Central memory CD4-positive, alpha-beta T cell (primary cell): ENCODE measurements at places on chromosomes 13 and 19.

- DNase-seq, result no peak
Observed at GRCh38 chr13:42760951-42761350, 20.4 kb upstream of the FAM216B start.

- DNase-seq, result no peak
Observed at GRCh38 chr13:45895881-45896280, 44.3 kb upstream of the SIAH3 start.

- no peak for DNase-seq
Observed at GRCh38 chr13:45921162-45921736, 69.7 kb upstream of the SIAH3 start.

GRCh38 chr13:52399708-52400107, 6.3 kb downstream of the THSD1 start:
- DNase-seq, result no peak

GRCh38 chr13:40236566-40237168, 429.8 kb downstream of the FOXO1 start:
- DNase-seq, result no peak

GRCh38 chr19:8488365-8488764, 14.1 kb downstream of the PRAM1 start:
- DNase-seq, result no peak

DNA sequence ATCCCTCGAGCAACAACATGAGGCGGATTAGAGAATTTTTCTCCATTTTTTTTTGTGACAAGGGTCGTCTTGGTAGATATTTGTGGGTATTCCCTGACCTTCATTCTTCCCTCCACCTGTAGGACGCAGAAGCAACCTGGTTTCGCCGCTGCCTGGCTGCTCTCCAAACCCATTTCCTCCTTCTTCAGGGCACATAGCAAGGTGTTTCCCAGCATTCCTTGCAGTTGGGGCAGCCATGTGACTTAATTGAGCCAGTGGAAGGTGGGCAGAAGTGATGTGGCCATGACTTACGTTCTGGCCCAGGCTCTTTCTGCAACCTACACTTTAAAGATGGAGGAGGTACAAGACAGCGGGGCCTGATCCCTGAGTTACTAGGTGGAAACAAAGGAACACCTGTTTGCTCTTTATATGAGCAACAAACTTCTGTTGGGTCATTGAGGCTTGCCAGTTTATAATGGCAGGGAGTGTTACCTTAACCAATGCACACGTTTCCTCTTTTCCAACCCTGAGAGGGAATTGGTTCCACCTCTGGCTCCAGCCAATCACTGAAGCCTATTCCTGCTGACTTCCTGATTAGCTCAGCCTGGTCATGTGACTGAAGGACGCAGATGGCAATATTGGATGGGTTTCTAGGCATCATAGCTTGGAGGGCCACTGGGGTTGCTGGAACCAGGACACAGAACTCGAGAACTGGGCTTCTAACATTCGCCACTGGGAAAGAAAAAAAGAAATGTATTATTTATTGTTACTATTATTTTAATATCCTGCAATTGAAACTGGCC, 30.8 kb upstream of the ZNRF4 start:
- DNase-seq, result no peak

DNA sequence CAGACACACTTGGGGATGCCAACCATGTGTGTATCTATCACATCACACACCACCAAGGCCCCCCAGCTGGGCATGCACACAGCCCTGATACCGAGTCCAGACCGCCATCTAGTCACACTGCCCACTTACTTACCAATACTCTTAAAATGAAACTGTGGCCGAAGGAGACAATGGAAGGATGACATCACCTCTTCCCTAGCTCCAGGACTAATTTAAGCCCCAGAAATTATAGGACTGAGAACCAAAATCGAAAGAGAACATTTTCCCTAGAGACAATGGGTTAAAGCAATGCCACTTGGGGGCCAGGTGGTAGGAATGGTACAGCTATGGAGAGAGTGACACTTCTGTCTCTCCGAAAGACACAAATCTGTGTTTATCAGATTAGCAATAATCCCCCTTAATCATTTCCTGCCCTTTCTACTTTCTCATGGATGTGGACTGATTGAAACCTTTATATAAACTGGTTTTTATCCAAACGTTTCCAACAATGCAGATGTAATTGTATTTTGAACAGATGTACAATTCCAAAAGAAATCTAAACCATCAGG, 663 bp upstream of the GGACT start:
- no peak for DNase-seq

GRCh38 chr19:5628461-5628860, 5.6 kb downstream of the SAFB start:
- DNase-seq, result no peak

DNA sequence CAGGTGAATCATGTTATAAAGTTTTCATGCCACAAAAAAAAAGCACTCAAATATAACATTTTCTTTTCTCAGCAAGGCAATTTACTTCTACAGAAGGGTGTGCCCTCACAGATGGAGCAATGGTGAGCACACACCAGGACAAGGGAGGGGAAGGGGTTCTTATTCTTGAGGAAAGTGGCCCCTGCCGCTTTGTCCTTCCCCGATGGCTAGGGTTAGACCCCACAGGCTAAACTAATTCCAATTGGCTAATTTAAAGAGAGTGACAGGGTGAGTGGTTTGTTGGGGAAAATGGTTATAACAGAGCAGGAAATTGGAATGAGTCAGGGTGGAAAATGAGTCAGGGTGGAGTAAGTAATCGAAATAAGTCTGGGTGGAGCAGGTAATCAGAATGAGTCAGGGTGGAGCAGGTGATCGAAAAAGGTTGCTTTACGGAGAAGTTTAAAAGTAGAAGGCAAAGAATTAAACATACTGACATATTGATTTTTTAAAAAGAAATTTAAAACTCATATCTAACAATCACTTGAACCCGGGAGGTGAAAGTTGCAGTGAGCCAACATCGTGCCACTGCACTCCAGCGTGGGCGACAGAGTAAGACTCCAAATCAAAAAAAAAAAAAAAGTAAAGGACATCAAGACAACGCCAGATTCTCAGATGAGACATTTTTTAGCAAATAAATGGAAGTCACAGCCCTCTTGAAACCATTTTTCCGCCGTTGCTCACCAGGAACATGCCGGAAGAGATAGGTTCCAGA, 813 bp downstream of the ZNF562 start:
- DNase-seq, result no peak

GRCh38 chr13:77460195-77460594, 75.3 kb upstream of the SCEL start:
- no peak for DNase-seq

GRCh38 chr19:3544742-3545668, 6.0 kb downstream of the TEKTIP1 start:
- DNase-seq, result peak; percentile 62

GRCh38 chr19:18832306-18833140, 764 bp downstream of the UPF1 start:
- no peak for DNase-seq

GRCh38 chr13:53028637-53029203, at the start of gene OLFM4:
Gene OLFM4, plus strand, starts transcription at chr13:53028813. Its CDS starts 24 bp downstream, at chr13:53028837.
- DNase-seq, result no peak

DNA sequence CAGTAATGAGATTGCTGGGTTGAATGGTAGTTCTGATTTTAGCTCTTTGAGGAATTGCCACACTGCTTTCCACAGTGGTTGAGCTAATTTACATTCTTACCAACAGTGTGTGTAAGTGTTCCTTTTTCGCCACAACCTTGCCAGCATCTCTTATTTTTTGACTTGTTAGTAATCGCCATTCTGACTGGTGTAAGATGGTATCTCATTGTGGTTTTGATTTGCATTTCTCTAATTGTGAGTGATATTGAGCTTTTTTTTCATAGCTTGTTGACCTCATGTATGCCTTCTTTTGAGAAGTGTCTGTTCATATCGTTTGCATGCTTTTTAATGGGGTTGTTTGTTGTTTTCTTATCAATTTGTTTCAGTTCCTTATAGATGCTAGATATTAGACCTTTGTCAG, 245.0 kb downstream of the MTUS2 start:
- DNase-seq, result no peak

- DNase-seq, result no peak
Observed at GRCh38 chr19:5125797-5126497, 157.0 kb downstream of the KDM4B start.

DNA sequence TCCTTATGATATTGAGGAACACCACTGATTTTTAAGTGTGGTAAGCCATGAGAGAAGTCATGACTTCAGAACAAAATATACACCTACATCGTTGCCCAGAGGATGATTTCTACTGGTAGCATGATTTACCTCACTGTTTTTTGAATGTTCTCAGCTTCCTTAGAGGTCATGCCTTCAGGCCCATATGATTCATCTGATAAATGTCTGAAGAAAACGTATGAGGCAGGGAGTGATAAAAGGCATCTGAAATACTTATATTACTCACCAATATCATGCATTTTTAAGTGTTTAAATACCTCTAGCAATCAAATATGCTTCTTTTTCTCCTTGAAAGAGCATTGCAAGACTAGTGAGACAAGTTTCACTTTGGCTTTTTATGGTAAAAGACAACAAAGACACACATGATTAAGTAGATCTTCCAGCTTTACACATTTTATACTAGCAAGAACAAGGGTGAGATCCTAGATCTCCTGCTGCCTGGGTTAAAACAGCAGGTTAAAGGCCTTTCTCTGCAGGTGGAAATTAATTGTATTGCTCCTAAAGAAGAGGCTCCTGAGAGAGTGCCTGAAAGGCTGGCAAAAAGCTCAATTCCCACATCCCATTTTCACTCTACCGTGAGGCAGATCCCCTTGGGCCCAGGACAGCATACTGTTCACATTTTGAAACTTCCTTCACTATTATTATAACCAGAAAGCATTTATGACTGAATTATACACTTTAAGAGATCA, 432.4 kb downstream of the SLITRK1 start:
- no peak for DNase-seq

DNA sequence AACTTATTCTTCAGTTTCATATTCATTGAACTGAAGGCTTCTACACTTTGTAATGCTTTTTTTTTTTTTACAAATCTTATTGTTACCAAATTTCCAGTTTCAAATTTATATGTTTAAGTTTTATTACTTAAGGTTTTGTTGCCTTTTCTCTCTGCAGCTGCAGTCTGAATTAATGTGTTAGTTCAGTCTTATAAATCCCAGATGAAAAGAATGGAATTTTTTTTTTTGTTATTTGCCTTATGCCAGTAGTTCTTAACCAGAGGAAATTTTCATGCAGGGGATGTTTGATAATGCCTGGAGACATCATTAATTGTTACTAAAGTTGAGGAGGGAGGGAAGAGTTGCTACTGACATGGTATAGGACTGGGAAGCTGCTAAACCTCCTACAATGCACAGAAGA, 367.9 kb upstream of the SPRY2 start:
- no peak for DNase-seq

DNA sequence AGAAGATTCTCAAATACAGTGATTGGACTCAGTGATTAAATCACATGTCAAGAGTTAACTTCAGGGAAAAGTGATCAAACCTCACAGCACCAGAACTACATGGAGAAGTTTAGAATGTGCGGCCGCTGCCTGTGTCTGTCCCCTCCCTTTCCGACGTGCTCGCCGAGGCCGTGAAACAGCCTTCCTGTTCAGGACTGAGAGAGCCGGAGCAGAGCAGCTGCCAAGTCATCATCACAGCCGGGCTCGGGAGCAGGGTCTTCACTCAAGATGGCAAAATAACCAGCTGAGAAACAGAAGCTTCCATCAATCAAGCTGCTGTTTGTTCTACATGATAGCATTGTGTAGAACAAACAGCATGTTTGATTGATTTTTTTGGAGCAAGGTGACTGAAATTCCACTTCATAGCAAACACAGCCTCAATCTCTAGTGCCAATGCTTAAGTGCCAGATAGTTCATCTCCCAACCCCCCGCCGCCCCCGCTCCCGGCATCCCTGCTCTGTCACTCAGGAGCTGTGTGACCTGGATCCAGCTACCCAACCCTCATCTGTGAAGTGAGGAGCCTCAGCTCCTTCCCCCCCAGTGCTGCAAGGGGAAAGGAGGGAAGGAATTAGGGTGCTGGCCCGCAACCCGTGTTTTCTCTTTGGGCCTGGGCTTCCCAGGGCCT, 70.6 kb downstream of the HSPH1 start:
- no peak for DNase-seq

DNA sequence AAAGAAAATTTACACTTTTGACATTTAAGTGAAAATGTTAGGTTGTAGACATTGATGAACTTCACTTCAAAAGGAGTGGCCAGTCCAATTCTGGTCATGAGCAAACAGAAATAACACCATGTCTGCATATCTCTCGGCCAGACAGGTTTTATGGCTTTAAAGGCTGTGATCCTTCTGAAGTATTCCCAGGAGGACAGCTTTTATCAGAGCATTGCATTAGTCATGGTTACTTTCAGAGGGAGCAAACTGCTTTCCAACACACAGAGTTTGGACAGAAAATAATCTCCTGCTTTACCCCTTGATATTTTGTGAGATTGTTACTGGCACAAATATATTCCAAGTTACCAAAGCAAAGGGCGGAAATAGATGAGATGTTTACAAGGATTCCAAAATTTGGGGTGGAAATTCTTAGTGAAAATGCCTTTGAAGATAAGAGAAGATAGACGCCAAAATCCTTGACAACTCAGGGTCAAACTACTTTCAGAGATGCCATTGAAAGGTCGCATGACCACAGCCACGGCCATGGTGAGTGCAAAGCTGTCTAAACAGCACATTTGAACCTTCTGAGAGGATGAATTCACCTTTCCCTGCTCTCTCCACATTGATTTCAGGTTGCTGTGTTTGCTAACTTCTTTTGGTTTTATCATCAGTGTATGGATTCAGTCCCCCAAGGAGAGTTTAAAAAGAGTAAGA, 584.5 kb upstream of the SGCG start:
- no peak for DNase-seq

DNA sequence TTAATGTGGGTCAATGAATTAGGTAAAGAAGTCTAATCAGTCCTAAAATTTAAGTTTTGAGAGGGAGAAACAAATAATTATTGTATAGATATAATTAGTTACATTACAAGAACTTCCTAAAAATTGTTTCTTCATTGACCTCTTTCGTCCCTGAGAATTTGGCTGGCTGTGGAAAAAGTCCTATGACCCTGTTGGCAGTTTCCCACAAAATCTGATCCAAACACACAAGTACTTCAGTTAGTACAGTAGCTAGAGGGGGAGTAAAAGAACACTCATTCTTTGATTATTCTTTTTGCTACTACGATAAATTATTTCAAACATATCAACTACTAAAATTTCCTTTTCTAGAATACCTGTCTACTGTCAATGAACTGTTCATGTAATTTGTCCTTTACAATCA, 11.3 kb downstream of the POSTN start:
- no peak for DNase-seq

- peak; percentile 35 for DNase-seq
Observed at GRCh38 chr19:13850910-13851733, 25.8 kb upstream of the NANOS3 start.

- DNase-seq, result no peak
Observed at GRCh38 chr19:14502334-14503092, 6.6 kb upstream of the GIPC1 start.

GRCh38 chr19:8334458-8335342, 8.4 kb downstream of the KANK3 start:
- DNase-seq, result no peak

DNA sequence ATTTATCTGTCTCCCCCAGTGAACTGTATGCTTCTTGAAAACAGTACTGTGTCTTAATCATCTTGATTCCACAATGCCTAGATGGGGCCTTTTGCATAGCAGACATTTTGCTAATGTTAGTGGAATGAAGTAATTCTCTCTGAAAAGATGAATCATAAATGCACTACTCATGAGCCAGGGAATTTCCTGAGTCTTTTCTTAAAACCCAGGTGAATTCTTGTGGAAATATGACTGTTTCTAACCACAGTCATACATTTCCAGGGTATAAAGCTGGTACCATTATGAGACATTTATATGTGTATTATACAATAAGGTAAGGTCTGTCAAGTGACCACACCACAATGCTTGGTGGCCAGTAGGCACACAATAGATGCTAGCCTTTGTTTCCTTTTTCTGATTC, 5.5 kb upstream of the KCTD4 start:
- DNase-seq, result no peak
